ENCODE measurements at places on chromosomes 5 and 9.

GRCh38 chr5:131545845-131546244, 89.2 kb downstream of the RAPGEF6 start:
- no peaks in the 10 kb centered on the region for H3K4me1 ChIP-seq
- DNase-seq = no peak
- H3K36me3 ChIP-seq = peaks cover 4% of the 10 kb centered on the region

- no peaks in the 10 kb centered on the region for H3K4me1 ChIP-seq
- no peak overlapping the region for H3K4me3 ChIP-seq
- H3K27ac ChIP-seq = no peak overlapping the region
- no peak for DNase-seq
- H3K27me3 ChIP-seq = no peaks in the 10 kb centered on the region
- H3K36me3 ChIP-seq = no peaks in the 10 kb centered on the region
These were observed 198.1 kb upstream of the WWC1 start for GRCh38 chr5:168093200-168093910.

- H3K4me3 ChIP-seq = no peak overlapping the region
- no peak for DNase-seq
- H3K27me3 ChIP-seq = no peaks in the 10 kb centered on the region
These were observed 2.8 kb downstream of the SRA1 start for GRCh38 chr5:140554454-140554853.

DNA sequence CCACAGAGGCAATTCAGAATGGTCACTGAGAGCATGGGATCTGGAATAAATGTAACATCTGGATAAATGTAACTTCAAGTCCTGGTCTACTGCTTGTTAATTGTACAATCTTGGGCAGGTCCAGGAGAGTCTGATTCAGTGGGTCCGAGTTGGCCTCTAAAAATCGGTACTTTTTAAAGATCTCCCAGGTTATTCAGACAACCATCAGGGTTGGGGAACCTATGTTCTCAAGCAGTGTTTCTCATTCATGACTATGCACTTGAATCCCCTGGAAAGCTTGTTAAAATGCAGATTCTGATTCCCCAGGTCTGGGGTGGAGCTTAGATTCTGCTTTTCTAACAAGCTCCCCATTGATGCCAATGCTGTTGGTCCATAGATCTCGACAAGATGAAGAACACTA, 14.8 kb downstream of the ANXA1 start:
- no peak for DNase-seq
- H3K27ac ChIP-seq = no peak overlapping the region
- no peaks in the 10 kb centered on the region for H3K36me3 ChIP-seq
- H3K4me3 ChIP-seq = no peak overlapping the region

- no peak for DNase-seq
- H3K4me3 ChIP-seq = no peak overlapping the region
- H3K27me3 ChIP-seq = no peaks in the 10 kb centered on the region
- peaks cover 40% of the 10 kb centered on the region for H3K36me3 ChIP-seq
- H3K27ac ChIP-seq = no peak overlapping the region
These were observed 30.0 kb downstream of the GALNT12 start for GRCh38 chr9:98837516-98837915.

- no peaks in the 10 kb centered on the region for H3K4me1 ChIP-seq
- DNase-seq = no peak
- no peak overlapping the region for H3K4me3 ChIP-seq
- no peak overlapping the region for H3K27ac ChIP-seq
These were observed 176.0 kb upstream of the TLE4 start for GRCh38 chr9:79395755-79396154.

GRCh38 chr5:169079697-169080096, 221.2 kb downstream of the SLIT3 start:
- H3K4me1 ChIP-seq = no peaks in the 10 kb centered on the region
- H3K36me3 ChIP-seq = no peaks in the 10 kb centered on the region
- DNase-seq = no peak
- H3K27ac ChIP-seq = no peak overlapping the region
- H3K4me3 ChIP-seq = no peak overlapping the region

DNA sequence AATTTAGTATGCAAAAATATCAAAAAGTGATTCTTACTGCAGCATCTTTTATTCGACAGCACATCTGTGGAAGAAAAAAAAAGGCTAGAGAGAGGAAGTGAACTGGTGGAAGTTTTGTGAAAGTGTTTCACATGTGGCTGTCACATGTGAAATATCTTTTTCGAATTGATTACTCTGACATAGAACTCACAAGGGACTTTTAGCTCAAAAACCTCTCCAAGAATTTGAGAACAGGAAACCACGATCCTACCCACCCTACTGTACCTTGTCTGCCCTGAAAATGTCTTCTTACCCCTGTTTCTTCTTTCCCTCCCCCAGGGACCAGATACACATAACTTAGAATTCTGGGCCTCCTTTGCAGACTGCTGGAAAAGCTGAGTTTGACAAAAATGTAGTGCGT, 106.5 kb upstream of the PRRC1 start:
- DNase-seq = no peak
- H3K36me3 ChIP-seq = no peaks in the 10 kb centered on the region
- no peaks in the 10 kb centered on the region for H3K27me3 ChIP-seq
- H3K27ac ChIP-seq = no peak overlapping the region
- H3K4me1 ChIP-seq = no peaks in the 10 kb centered on the region

- H3K36me3 ChIP-seq = no peaks in the 10 kb centered on the region
- peaks cover 2% of the 10 kb centered on the region for H3K4me1 ChIP-seq
- no peak for DNase-seq
These were observed 59.8 kb upstream of the RXRA start for GRCh38 chr9:134266418-134266817.

- no peaks in the 10 kb centered on the region for H3K36me3 ChIP-seq
- no peak overlapping the region for H3K4me3 ChIP-seq
- no peak overlapping the region for H3K27ac ChIP-seq
- no peaks in the 10 kb centered on the region for H3K27me3 ChIP-seq
- no peak for DNase-seq
These were observed 15.0 kb upstream of the PFDN1 start for GRCh38 chr5:140317859-140318258.

- no peaks in the 10 kb centered on the region for H3K27me3 ChIP-seq
- H3K4me3 ChIP-seq = no peak overlapping the region
- no peak overlapping the region for H3K27ac ChIP-seq
- H3K4me1 ChIP-seq = no peaks in the 10 kb centered on the region
- DNase-seq = no peak
These were observed 157.5 kb downstream of the ENC1 start for GRCh38 chr5:74482990-74483389.

DNA sequence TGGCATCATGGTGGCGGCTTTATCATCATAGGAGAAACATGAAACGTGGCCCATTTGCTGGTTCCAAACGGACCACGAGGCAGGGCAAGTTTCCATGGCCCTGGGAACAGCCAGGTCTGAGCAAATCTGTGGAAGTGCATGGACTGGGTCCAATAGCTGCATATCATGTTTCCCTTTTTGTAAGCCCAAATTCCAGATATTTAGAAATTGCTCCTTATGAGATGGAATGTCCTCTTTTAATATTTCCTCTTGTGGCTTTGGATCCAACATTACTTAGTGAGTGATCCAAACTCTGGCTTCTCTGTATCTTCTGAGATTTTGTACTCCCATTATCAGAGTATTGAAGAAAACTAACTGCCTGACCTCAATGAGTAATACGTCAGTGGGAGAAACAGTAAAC, 79.8 kb upstream of the FBXL7 start:
- DNase-seq = no peak
- no peaks in the 10 kb centered on the region for H3K36me3 ChIP-seq
- no peaks in the 10 kb centered on the region for H3K27me3 ChIP-seq
- H3K27ac ChIP-seq = no peak overlapping the region
- H3K4me1 ChIP-seq = no peaks in the 10 kb centered on the region
- no peak overlapping the region for H3K4me3 ChIP-seq

GRCh38 chr5:176874198-176874780, 24.9 kb downstream of the HK3 start:
- DNase-seq = no peak
- H3K4me1 ChIP-seq = no peaks in the 10 kb centered on the region
- no peak overlapping the region for H3K27ac ChIP-seq
- H3K4me3 ChIP-seq = no peak overlapping the region

DNA sequence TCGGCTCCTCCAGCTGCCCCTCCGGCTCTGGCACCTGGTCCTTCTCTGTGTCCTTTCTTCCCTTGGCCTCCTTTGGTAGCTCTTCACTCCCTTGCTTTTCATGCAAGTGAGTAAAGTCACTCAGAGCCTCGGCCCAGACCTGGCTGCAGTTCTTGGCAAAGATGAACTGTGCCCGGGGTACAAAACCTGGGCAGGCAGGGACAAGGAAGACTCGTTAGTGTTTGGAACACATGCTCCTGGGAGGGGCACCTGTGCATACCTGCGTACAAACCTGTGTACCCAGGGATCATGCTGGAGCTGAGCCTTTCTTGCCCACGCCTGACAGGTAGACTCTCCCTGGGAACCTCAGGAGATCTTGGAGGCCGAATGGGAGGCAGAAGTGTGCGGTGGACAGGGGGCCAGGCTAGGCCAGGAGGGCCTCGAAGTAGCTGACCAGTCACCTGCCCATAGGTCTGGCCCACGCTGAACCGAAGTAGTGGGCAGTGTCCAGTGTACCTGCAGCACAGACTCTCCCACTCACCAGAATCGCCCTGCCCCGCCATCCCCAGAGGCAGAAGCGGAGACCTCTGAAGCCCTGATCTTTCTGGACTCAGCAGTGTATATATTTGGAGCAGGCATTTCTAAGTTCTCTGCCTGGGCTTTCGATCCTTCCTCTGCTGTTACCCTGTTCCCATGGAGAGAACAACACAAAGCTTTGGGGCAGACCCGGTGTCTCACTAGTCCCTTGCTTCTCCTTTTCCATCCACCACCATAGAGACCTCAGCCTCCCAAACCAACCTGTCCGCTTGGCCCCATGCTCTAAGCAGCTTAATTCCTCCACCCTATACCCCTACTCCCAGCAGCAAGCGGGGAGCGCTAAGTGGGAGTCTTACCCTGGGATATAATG, 41.9 kb upstream of the TESK1 start:
- no peaks in the 10 kb centered on the region for H3K36me3 ChIP-seq

- no peak overlapping the region for H3K4me3 ChIP-seq
- H3K27me3 ChIP-seq = no peaks in the 10 kb centered on the region
- no peak for DNase-seq
- H3K4me1 ChIP-seq = no peaks in the 10 kb centered on the region
- no peak overlapping the region for H3K27ac ChIP-seq
- H3K36me3 ChIP-seq = peaks cover 8% of the 10 kb centered on the region
These were observed 26.6 kb downstream of the ERAP2 start for GRCh38 chr5:96902876-96903275.

GRCh38 chr9:116952436-116952810, 265.3 kb downstream of the TRIM32 start:
- H3K27ac ChIP-seq = no peak overlapping the region
- H3K36me3 ChIP-seq = no peaks in the 10 kb centered on the region
- no peaks in the 10 kb centered on the region for H3K27me3 ChIP-seq
- DNase-seq = no peak
- no peak overlapping the region for H3K4me3 ChIP-seq

GRCh38 chr9:101119206-101119819, 90.8 kb downstream of the PLPPR1 start:
- H3K4me1 ChIP-seq = no peaks in the 10 kb centered on the region
- peak; percentile 72 for DNase-seq
- H3K4me3 ChIP-seq = no peak overlapping the region
- H3K27ac ChIP-seq = no peak overlapping the region
- no peaks in the 10 kb centered on the region for H3K36me3 ChIP-seq

DNA sequence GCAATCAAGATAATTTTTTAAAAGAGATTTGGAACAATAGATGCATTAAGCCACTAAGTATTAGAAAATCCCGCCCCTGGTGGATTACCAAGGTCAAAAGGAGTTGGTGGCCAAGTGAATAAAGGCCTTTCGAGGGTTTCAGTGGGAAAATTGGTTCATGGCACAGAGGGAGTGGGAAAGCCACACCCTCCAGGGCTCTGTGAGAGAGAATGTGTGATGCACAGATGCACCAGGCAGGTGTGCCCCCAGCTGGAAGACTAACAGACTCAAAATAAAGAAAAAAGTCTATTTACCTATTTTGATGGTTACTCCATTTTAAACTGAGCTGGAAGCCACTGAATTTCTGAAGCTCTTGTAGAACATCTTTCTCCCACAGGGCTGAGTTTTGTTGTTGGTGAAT, 278.0 kb downstream of the DRD1 start:
- H3K36me3 ChIP-seq = no peaks in the 10 kb centered on the region
- H3K27ac ChIP-seq = no peak overlapping the region
- no peak for DNase-seq
- no peak overlapping the region for H3K4me3 ChIP-seq

- no peaks in the 10 kb centered on the region for H3K4me1 ChIP-seq
- DNase-seq = no peak
- no peaks in the 10 kb centered on the region for H3K36me3 ChIP-seq
- H3K4me3 ChIP-seq = no peak overlapping the region
- no peak overlapping the region for H3K27ac ChIP-seq
These were observed 83.4 kb upstream of the SIMC1 start for GRCh38 chr5:176154821-176155220.
